ENCODE measurements at places on chromosomes 16 and 17. TPM values are rescaled to one million over a fixed set of nuclear protein-coding genes. Genes with fewer than 3 reads are reported as not detected.

CARD14 gene
- not detected for total RNA-seq

HOXB8 gene
- 21.3 TPM for total RNA-seq

ZNF205 gene
- total RNA-seq: 16.0 TPM

KRTAP4-5 gene
- total RNA-seq: not detected

HOXB4 gene
- 2.0 TPM for total RNA-seq

DPEP1 gene
- 4.0 TPM for total RNA-seq

SDR42E2 gene
- not detected for total RNA-seq

ATP2A3 gene
- total RNA-seq: 261 TPM

AATK gene
- total RNA-seq: 9.4 TPM

KRT9 gene
- not detected for total RNA-seq

KRT39 gene
- not detected for total RNA-seq

BCL6B gene
- 1.8 TPM for total RNA-seq

CHD9NB gene
- 3.1 TPM for total RNA-seq

SLC16A5 gene
- total RNA-seq: 94.6 TPM

GPR179 gene
- under 0.01 TPM for total RNA-seq

CAMTA2 gene
- 50.0 TPM for total RNA-seq

NPIPB8 gene
- total RNA-seq: 0.32 TPM
